ENCODE measurements at places on chromosomes 13 and 19. TPM values are rescaled to one million over a fixed set of nuclear protein-coding genes. Genes with fewer than 3 reads are reported as not detected.

DNA sequence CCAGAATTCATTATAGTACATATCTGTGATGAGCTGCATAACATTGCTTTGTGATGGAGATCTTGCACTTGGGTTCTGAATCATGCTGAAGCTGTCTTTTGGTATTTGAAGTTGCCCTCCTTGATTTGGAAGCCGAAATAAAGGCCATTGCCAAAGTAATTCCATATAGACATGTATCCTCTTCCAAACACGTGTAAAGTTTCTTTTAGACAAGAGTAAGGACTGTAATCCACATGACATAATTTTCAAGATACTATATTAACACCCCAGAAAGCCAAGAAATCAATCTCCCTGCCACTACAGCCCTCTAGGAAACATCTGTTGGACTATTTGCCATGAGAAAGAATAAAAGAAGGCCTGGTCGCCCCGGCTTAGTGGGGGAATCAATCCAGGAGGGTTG, 754.2 kb downstream of the FGF9 start:
- DNase-seq, result no peak

- DNase-seq, result no peak
These were observed 1.5 kb downstream of the ZNF765 start for GRCh38 chr19:53396525-53396868.

CEACAM16 gene
- total RNA-seq, result not detected

- no peak for DNase-seq
These were observed 357.2 kb downstream of the DLEU7 start for GRCh38 chr13:50485979-50486935.

- DNase-seq, result peak; percentile 33
These were observed 3.8 kb upstream of the ATP1A3 start for GRCh38 chr19:41997851-41998229.

- DNase-seq, result peak; percentile 78
These were observed 1.4 kb downstream of the RETN start for GRCh38 chr19:7670150-7670783.

RNF17 gene
- total RNA-seq, result not detected

CEACAM20 gene
- not detected for total RNA-seq

CCNE1 gene
- 3.1 TPM for total RNA-seq

NUDT15 gene
- total RNA-seq, result 12.1 TPM

GRCh38 chr19:33390101-33390907, 16.8 kb downstream of the CEBPG start:
- peak; percentile 83 for DNase-seq

GRCh38 chr19:39070888-39071287, 13.3 kb upstream of the ACP7 start:
- no peak for DNase-seq

DNA sequence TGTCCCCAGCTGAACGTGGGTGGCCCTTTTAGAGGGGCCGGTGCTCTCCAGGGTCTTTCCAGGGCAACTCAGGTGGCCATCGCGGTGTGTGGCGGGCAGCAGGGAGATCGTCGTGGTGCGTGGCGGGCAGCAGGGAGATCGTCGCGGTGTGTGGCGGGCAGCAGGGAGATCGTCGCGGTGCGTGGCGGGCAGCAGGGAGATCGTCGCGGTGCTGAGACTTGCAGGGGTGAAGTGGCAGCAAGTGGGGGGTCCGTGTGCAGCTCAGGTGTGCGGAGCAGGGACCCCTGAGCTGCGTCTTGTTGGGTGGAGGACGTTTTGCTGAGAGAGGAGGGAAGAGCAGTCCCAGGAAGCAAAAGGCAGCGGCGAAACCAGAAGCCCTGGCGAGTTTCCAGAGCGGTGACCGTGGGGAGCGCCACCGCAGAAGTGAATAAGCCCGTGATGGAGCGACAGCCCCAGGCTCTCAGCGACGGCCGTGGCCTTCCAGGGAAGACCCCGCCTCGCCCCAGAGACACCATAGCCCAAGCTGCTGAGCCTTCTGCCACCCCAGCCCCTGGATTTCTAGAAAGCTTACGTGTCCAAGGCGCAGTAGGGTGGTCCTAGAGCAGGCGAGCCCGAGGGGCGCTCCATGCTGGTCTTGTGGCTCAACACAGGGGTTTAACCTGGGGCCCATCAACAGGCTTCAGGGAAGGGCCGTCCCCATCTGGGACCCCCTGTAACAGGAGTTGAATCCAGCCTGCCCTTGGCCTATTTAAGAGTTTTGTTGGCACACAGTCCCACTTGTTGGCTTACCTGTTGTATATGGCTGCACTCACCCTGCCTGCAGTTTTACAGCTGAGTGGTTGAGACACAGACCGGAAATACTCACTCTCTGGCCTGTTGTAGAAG, 5.4 kb downstream of the NCLN start:
- no peak for DNase-seq

DNA sequence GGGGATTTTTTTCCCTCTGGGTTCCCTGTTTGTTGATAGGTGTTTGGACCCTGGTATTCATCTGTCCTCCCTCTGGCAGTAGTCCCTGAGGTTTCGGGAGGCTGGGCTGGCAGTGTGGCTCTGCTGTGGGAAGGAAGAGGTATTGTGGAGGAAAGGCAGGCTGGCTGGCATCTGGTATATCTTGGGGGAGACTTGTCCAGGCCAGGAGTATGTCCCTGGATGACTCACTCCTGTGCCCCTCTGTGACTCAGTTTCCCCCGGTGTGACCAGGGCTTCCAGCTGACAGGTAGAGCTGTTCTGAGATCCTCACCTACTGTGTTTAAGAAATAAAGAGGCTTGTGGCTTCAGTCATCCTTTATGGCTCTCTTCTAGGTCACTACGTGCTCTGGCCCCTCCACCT, 14.2 kb upstream of the ZNF492 start:
- no peak for DNase-seq

DNA sequence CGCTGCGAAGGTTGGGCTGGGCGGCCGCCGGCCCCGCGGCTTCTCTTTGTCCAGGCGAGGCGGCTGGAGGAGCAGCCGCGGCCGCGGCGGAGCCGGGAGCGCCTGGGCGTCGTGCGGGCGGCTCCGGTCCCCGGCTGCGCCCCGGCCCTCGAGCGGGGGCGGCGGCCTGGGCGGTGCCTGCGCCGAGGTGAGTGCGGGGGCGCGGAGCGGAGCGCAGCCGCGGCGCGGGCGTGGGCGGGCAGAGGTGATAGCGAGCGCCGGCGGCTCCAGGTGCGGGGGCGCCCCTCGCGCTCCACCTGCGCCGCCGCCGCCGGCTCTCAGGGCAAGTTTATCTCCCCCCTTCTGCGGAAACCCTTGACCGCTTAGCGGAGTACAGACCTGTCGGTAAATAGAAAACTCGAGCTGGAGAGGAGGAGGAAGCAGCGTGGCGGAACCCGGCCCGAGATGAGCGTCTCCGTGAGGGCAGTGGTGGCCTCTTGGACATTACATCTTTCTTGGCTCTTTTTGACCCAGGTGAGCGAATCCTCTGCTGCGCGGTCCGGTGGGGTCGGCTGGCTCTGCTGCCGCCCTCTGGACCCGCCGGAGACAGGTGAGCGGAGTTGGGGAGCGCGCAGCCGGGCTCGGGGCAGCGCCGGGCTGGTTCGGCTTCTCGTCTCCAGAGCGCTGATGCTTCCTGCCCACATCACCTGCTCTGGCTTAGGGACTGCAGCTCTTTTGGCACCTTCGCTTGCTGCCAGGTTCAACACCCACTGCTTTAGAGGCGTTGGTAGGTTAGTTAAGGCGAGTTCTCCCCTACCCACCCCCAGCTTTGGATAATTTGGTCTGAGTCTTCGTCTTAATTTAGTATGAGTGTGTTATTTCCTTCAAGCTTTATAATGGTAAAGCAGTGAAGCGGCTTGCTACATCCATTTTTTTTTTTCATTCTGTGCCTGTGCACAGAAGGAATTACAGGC, at the start of gene MTUS2:
Gene MTUS2 (plus strand): TSS at position 241 of the 953 bp plus-strand sequence.
- no peak for DNase-seq

TMEM150B gene
- 1.2 TPM for total RNA-seq

DNA sequence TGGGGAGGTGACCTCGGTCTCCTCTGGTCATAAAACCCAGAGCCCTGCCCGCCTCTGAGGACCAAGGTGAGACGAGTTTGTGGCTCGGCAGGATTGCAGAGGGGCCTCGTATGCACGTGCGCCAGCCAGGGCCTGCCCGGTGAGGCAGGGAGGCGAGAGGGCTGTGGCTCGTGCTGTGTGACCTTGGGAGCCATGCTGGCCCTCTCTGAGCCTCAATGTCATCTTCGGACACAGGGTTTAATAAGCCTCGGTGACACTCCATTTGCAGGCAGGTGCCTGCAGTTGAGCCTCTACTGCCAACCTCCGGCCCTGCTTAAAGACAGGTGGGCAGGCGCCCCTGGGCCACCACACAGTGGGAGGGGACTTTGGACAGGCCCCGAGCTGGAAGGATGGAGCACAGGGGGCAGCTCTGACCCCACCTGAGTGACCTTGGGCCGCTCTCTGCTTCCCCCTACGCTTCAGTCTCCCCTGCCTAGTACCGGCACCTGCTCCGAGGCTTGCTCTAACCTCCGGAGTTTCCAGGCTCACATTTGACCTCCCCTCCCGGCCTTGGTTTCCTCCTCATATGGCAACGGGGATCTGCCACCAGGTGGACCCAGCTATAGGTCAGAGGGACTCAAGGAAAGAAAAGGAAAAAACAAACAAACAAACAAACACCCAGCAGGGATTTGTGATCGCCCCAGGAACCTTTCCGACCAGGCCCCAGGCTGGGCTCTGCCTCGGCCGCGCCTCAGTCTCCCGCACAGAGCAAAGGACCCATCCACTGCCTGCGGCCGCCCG, 3.1 kb downstream of the ZBTB7A start:
- DNase-seq, result peak; percentile 9

DNA sequence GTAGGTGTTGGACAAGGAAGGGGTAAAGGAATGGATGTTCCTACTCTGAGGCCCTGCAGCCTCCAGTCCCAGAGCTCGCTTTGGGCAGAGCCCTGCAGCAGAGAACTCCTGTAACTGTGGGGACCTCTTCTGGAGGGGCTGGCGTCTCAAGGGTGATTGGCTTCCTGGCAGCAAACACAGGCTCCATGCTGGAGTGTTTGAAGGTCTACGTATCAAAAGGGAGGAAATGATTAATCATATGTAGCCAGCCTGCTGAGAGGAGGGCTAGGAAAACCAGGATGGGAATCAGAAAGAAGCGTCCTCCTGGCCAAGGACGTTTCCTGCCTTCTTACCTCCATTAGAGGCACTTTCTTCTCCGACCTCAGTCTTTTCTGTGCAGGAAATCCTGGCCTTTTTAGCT, 208.5 kb downstream of the TSHZ3 start:
- no peak for DNase-seq

GRCh38 chr13:91232716-91233115, 114.8 kb upstream of the MIR17HG start:
- no peak for DNase-seq

GRCh38 chr19:12141405-12141736, 1.2 kb upstream of the ZNF20 start:
- no peak for DNase-seq

TRPM4 gene
- total RNA-seq, result 28.5 TPM

HSPB6 gene
- 662 TPM for total RNA-seq

Data from Right ventricle myocardium inferior (tissue), 1 donor.